NCI-H1105 (cell line): ENCODE measurements at places on chromosomes 1 and 21.
A peak's percentile ranks its signal among the peaks of the same experiment; 100 is the strongest.

DNA sequence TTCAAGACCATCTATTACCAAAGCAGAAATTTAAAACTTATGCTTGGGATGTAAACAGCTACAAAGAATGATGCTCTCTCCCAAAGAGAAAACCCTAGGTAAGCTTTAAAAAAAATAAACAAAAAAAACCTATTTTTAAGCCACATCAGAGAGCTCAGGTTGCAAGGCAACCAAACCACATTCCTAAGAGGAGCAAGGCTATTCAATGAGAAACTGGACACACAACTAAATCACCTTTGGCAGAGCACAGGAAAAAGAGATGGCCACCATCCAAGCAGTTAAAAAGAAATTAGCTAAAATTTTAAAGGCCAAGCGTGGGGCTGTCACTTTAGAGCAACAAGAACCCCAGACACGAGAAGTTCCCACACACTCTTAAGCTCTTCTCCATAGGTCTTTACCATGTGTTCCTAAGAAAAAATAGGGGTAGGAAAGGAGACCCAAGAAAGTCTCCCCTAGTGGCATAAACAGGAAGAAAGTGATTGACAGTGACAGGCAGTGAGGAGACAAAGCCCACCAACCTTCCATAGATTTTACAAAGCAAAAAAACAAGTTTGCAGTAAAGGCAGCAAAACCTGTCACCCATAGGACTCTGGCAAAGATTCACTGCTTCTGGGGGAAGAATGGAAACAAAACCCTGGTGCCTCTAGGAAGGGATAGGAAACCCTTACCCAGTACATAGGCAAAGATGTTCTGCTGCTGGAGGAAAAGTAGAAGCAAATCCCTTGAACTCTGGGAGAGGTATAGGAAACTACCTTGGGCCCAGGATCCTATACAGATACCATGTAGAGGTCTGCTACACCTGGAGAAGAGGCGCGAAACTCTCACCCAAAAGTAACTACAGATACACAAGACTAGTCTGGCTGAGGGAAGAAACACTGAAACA is 68.5 kb downstream of the FOXJ3 start:
- DNase-seq, result no peak

DNA sequence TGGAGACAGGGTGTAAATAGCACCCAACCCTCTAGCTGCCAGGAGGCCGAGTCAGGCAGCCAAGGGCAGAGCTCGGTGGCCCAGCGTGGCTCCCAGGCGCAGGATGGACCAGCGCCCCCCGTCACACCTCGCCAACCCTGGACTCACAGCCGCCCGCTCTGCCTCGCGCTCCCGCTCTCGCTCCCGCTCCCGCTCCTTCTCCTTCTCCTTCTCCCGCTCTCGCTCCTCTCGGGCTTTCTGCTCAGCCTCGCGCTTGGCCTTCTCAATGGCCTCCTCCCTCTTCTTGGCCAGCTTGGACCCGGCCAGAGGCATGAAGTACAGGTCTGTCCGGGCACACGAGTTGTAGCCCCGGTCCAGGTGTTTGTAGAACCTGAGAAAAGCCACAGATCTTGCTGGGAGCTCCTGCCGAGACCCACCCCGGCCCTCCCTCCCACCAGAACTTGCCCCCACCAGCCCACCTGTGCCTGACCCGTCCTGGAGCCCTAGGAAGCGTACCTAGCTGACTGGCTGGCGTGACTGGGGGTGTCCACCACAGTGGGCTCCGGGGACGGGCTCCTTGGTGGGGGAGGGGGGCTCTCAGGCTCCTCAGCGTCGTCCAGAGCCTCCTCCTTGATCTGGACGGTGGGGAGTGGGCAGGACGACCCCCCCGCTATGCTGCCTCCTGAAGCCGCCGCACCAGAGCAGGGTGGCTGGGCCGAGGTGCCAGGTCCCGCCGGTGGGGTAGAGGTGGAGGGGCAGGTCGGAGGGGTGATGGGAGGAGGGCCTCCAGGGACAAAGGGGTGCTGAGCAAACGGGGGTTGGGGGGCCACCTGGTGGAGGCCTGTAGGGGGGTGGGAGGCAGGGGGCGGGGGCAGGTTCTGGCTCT is 41.9 kb downstream of the SLC45A1 start:
- DNase-seq, result no peak

DNA sequence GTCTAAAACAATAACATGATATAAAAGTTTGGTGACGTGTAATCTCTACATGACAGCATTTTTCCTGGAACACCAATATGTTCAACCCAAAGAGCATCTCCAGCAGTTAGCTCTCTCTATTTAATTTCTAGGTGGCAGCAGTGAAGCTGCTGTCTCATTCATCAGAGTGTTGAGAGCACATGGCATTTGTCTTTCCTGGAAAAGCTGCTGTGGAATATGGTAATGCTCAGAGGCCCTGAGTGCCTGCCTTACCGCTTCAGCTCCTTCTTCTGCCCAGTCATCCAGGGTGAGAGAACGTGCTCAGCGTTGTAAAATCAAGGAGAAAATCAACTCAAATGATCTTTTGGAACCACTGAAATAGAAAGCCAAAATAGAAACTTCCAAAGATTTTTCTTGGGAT is 640.7 kb downstream of the ADGRL2 start:
- DNase-seq, result no peak

- DNase-seq, result no peak
Observed at GRCh38 chr1:3009021-3009420, 12.2 kb upstream of the ACTRT2 start.

DNA sequence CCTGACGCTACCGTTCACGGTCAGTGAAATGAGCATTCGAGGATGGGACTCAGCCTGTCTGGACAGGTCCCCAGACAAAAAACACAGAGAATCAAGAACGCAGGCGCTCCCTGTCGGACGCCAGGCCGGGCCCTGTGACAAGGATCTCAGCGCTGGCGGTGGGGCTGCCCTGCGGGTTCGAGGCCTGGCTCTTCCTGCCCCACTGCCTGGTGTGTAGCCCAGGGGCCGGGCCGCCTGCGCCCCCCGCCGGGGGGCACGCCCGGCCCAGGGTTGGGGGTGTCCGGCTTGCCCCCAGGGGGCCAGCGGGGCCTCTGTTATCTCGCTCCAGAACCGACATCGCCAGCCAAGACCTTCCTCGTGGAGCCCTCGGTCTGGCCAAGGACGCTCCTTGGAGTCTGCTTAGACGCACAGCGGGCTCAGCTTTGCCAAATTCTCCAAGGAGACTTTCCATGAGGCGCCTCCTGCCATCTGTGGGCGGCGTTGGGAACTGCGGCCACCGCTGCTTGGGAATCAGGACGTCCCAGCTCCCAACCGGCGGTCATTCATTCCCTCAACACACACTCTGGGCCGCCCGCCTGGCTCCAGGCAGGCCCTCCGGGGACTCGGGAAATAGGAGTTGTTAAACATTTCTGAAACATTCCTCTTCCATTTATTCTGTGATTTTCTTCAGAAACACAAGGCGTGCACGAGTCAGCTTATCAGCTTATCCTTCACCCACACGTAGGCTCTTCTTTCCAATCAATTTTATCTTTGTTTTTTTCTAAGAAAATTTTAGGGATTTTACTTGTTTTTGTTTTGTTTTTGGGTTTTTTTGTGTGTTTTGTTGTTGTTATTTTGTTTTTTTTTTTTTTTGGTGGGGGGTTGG is 11.3 kb upstream of the RIPK4 start:
- peak; percentile 60 for DNase-seq

DNA sequence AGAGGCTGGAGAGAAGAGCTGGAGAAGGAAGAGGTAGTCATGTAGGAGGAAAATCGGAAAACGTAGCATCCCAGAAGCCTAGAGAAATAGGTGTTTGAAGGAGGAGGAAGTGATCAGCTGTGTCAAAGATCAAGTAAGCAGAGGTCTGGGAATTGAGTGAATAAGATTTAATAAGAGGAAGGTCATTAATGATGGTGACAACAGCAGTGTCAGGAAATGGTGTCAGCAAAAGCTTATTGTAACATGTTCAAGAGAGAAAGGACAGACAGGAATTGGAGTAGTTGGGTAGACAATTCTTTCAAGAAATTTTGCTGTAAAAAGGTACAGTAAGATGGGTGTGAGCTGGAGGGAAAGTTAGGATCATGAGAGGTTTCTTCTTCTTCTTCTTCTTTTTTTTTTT is 41.6 kb upstream of the SLC6A9 start:
- DNase-seq, result no peak

DNA sequence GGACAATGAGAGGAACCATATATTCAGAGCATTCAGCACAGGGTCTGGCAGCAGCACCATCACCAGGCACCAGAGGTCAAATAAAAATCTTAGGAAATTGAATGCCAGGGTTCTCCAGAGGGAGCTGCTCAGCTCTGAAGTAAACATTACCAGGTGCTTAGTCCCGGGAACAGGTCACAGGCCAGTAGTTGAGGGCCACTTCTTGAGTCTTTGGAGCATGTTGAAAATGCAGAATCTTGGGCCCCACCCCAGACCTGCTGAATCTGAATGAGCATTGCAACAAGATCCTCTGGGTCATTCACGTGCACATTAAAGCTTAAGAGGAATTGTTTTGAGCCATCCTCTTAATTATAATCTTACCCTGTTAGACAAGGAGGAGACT is 33.8 kb downstream of the PHC2 start:
- no peak for DNase-seq

GRCh38 chr1:106899644-106900043 is 156.8 kb upstream of the PRMT6 start:
- DNase-seq, result no peak

- no peak for DNase-seq
Observed at GRCh38 chr1:187691439-187691838, 862.7 kb downstream of the PLA2G4A start.

- peak; percentile 4 for DNase-seq
Observed at GRCh38 chr1:94463765-94464330, 45.7 kb downstream of the ABCD3 start.

DNA sequence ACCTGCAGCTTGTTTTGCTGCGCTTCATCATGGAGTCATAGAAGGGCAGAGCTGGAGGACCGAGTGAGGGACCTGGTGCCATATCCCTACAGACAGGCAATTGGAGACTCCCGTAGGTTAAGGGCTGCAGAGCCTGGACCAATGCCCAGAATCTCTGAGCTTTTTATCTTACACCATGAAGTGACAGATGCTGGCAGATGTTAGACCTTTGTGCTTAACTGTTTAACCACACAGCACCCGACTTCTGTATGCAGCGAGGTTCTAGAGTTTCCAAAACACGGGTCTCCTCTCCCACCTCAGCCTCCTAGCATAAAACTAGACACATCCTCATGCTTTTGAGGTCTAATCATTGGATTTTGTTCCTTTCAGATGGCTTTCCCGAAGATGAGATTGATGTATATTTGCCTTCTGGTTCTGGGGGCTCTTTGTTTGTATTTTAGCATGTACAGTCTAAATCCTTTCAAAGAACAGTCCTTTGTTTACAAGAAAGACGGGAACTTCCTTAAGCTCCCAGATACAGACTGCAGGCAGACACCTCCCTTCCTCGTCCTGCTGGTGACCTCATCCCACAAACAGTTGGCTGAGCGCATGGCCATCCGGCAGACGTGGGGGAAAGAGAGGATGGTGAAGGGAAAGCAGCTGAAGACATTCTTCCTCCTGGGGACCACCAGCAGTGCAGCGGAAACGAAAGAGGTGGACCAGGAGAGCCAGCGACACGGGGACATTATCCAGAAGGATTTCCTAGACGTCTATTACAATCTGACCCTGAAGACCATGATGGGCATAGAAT is 47.6 kb downstream of the B3GALT5 start:
- DNase-seq, result peak; percentile 84
